ENCODE measurements at places on chromosomes 11 and 22.

DNA sequence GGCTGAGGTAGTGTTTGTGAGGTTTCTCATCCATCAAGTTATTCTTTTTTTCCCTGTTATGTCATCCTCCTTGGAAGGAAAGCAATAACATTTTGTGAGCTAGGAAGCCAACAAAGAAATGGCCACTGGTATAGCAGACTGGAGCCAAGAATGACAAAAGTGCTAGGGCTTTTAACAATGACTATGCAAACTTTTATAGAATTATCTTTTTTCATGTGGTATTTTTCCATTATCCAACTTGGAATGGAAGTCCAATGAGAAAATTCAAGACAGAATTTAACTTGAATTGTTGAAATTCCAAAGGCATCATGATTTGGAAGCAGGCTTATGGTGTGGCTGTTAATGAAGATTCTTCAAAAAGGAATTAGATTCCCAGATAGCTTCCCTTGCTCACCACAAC, 216.4 kb upstream of the PDGFD start:
- no peak for DNase-seq

- DNase-seq, result no peak
Observed at GRCh38 chr11:27467181-27467913, 5.2 kb downstream of the LGR4 start.

- DNase-seq, result no peak
Observed at GRCh38 chr11:13786688-13787087, 118.2 kb downstream of the FAR1 start.

DNA sequence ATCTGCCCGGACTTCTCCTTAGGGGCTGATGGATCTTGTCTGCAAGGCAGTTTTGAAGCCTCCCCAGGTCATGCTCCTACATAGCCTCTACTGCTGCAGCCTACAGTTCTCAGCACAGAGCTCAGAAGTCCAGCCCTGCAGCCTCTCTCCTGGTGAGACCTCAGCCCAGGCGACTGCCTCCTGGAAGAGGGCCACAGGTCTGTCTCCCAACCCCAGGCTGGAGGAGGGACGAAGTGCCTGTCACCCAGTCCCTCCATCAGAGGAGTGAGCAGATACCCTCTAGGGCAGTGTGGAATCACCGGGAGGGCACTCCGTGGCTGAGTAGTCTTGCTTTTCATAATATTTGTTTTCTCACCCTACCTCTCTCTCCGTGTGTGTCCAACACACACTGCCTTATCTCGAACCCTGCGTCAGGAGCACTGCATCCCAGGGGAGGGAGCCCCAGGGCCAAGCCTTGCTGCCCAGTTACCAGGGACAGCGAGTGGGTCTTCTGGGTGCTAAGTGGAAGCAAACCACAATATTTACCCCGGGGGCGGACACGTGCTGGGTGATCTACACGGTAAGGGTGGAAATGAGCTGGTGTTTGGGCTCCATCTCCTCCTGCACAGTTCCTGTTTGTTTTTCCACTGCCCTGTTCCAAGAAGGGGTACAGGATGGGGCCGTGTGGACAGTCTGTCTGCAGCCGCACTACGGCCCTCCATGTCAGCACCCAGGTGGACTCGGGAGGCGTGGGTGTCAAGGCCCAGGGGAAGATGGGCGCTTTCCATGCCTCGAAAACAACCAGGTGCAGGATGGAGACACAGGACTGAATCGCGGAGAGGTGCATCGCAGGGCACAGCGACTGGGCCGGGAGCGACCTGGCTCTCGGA, 133.7 kb upstream of the HSD17B12 start:
- DNase-seq, result no peak

DNA sequence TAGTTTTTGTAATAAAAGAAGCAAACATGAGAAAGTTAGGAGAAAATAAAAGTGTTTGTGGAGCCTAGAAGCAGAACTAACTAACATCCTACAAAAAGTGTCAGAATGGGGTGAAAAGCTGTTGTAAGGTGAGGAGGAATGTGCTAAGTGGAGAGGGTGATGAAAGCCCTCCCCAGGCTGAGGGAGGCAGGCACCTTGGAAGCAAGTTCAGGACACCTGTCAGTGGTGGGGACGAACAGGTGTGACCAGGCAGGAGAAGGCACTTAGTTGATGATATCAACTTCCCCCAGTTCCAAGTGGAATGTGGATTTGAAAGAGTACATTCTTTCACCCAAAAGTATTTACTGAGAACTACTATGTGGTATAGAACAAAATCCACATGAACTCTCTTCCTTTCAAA, 18.7 kb upstream of the BMAL1 start:
- DNase-seq, result no peak

DNA sequence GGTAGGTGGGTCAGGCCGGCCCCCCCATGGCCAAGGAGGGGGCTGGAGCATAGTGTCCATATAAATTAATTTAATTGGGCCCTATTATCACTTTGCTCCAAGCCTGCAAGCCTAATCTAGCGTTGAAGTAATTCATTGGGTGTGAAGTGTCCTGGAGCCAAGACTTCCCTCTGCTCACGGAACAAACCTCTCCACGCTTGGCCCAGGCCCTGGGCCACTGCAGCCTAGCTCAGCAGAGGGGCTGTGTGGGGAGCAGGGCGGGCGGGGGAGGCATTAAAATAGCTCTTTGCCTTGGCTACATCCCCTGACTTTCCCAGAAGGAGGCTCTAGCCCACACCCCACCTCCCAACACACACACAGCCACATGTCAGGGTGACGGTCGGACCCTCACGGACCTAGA, 73.5 kb downstream of the THAP12 start:
- no peak for DNase-seq

DNA sequence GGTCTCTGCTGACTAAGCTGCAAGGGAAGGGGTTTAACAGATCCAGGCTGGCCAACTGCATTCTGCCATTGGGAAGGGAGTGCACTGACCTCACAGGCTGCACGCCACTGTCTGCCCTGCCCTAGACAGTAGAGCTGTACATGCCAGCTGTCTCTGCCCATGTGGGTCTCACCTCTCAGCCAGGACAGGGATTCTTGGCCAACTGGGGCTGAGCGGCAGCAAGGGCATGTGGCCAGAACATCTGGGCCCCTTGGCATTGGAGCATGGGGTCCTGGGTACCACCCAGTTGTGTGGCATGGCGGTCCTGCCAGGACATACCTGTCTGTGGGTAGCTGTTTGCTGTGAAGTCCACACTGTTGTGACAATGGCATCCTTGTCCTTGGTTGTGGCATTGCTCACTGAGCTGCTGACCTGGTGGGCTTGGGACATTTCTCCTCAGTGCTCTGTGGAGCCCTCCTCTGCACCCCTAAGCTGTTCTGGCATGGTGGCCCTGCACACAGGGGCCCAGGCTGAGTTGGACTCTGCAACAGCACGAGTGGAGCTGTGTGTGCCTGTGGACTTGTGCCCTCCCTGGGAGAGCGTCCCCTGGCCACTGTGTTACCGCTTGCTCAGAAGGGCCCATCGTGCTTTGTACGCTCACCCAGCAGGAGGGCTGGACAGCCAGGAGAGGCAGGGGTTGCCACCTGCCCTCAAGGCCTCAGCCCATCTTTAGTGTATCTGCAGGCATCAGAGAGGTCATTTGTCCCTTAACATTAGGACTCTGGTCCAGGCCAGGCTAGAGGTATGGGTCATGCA, 46.7 kb downstream of the MED15 start:
- DNase-seq, result no peak

DNA sequence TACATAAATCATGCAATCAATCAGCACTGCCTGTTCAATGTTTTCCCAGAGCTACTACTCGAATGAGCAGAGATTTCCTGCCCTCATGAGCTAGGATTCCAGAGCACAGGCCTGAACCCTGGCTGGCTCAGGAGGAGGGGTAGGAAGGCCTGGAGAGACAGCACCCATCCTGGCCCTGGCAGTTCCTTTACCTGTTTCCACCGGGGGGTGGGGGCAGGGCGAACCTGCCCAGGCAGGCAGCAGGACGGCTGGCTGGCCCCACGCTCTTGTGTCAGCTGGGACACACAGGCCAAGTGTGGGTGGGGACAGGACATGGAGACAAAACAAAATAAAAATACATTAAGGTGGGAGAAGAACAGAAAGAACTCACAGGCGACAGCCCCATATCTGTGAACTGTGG, 109.8 kb upstream of the BID start:
- DNase-seq, result no peak

DNA sequence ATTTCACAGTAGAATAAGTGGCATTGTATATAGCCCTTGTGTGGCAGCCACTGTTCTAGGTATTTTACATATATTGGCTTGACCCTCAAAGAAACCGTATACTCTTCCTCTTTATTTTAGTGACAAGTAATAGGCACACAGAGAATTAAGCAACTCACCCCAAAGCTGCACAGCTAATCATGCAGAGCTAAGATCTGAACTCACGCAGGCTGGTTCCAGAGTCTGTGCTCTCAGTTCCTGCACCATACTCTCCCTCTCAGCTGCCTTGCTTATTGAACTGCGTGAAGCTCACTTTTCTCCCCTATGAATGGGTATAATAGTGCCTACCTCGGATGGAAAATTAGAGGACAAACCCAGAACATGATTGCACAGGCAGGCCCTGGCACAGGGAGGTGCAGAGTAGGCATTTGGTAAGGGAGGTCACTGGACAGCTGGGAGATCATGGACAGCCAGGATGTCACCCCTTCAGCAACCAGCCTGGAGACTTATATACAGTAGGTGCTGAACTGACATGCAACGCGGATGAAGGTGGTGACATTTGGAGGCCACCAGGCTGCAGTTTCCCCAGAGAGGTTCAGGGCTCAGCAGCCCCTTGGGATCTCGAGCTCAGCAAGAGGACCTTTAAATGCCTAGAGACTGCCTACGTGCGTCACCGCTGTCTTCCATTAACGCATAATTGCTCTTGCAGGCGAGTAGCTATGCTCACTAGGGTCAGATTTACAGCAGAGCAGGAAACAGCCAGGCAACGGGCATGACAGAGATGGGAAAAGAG, 78.4 kb upstream of the TP53I11 start:
- no peak for DNase-seq

DNA sequence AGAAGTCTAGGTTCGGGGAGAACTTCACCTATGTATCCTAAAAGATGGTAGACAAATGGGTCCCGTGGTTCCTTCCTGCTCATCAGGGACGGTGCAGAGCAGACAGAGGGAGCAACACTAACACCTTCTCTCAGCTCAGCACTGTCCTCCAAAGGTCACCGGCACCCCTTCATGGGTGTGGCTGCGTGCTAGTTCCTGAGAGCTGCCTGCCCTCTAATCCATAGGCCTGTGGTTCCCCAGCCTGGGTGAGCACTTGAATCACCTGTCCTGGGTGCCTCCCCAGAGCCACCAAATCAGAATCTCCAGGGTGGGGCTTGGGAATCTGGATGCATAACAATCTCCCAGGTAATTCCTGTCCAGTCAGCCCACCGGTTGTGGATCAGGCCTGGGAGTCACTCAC, 113.9 kb upstream of the TMEM45B start:
- no peak for DNase-seq

DNA sequence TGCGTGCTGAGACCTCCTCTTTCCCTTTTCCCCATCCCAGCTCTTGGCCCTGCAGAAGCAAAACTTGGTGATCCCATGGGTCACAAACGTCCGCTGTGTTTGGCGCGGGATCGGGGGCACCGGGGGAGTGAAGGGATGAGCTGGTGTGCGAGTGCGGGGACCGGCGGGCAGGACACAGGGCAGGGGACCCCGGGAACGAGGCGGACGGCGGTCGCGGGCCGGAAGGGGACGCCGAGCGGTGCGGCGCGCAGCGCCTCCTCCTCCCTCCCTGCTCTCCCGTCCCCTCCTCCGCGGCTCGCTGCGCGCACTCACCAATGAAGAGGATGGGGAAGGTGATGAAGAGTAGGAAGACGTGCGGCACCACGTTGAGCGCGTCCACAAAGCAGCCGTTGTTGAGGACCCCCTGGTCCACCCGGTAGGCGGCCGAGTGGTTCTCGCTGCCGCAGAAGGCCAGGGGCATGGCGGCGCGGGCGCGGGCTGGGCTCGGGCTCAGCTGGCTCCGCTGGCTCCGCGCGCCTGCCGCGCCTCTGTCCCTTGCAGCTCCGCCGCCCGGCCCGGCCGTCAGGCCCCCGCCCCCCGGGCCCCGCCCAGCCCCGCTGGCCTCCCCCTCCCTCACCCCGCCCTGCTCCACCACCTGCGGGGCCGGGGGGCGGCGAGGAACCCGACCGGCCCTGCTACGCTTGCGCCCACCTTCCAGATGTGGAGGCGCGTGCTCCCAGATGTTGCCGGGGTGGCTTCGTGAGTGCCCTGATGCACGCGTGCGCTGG, at the start of gene ABCC8:
Gene ABCC8, minus strand, starts transcription at position 529 of the 767 bp plus-strand sequence. Its CDS starts 69 bp downstream, at position 460.
- DNase-seq, result no peak

DNA sequence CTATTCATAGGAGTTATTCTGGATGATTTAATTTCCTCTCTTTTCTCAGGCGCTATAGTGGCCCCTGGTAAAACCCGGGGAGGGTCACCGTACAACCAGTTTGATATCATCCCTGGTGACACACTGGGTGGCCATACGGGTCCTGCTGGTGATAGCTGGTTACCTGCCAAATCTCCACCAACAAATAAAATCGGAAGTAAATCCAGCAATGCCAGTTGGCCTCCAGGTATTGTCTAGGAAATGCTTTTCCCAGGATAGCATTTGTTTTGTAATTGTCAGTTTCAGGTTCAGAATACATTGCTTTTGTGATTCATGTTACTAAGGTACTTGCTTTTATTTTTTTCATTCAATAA, 35.6 kb upstream of the ADSL start:
- no peak for DNase-seq

DNA sequence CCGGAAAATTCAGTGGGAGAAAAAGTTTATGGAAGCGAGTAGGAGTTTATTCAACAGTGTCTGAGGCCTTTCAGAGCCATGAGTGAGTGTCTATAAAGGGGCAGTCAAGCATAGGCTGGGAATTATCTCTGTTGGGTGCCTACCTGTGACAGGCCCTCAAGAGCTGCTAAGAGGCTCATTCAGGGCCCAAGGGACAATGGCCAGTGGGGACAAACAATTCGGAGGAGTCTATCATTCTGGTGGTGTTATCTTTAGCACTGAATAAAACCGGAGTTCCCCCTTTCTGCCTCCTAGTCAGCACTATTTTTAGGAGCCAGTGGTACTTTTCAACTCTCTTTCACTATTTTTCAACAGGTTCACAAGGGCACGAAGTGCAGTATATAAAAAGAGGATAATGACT, 89.5 kb upstream of the HTATIP2 start:
- no peak for DNase-seq
